ENCODE measurements at places on chromosomes 1 and 21.
A peak's percentile ranks its signal among the peaks of the same experiment; 100 is the strongest.

- no peak for DNase-seq
Observed at GRCh38 chr1:63892632-63893395, 119.0 kb downstream of the ROR1 start.

DNA sequence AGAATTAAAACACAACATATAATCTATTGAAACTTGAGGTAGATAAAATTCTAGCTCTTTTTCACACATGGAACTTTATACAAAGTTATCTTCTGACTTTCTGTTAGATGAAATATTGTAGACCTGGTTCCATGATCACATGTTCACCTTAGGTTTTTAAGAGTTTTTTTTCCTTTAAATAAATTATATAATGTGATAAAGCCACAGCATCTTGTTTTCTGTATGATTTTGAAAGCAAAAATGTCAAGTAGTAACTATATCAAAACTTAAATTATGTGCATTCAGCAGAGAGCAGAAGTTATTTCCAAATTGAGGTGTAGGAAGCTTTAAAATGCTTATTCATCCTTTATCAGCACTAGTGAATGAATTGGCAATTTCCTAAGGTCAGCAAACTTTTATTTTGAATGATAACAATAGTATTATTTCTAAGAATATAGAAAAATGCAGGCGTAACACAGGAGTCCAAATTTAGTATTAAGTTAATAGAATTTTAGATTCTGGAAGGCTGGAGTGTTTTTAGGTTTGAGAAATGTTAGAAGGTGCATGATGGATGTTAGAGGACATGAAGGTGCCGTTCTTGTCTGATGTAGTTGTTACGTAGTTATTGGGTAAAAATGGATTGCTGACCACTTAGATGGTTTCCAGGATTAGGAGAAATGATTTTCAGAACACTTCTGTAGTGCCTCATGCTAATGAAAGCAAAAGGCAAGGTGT, 17.5 kb downstream of the BACH1 start:
- no peak for DNase-seq

DNA sequence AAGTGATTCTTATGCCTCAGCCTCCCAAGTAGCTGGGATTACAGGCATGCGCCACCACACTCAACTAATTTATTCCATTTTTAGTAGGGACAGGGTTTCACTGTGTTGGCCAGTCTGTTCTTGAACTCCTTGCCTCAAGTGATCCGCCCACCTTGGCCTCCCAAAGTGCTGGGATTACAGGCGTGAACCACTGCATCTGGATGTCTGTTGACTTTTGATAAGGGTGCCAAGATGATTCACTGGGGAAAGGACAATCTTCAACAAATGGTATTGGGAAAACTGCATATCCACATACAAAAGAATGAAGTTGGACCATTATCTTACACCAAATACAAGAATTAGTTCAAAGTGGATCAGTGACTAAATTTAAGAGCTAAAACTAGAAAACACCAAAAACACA, 19.8 kb downstream of the RO60 start:
- DNase-seq = no peak

- no peak for DNase-seq
Observed at GRCh38 chr1:1038694-1039093, 18.8 kb downstream of the AGRN start.

- DNase-seq = no peak
Observed at GRCh38 chr21:29961291-29962027, 21.7 kb upstream of the GRIK1 start.

DNA sequence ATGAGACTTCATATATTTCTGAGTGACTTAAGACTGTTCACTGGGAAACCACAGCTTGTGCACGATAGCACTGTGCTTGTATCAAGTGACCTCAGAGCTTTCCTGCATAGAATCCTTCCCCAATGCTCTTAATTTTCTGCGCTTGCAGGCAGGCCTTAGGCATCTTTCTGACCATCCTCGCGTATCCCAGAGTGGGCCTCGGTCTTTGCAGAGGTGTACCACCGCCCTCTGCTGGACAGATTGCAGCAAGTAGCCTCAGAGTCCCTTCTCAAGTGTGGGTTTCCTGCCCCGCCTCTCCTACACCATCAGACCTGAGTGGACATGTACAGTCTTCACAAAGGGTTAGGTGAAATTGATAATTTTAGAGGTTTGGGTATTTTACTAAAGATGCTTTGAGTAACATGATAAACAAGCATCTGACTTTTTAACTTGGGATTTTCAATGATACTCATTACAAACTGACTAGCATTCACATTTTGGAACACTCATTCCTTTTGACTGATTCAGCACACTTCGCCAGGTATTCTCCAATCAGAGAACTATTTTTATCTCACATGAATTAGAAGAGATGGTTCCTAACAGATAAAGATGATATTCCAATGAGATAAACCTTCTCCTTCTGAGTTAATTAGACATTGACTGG, 246.5 kb upstream of the USP25 start:
- peak; percentile 52 for DNase-seq

GRCh38 chr21:36608041-36608896, 90.6 kb upstream of the SIM2 start:
- DNase-seq = no peak

DNA sequence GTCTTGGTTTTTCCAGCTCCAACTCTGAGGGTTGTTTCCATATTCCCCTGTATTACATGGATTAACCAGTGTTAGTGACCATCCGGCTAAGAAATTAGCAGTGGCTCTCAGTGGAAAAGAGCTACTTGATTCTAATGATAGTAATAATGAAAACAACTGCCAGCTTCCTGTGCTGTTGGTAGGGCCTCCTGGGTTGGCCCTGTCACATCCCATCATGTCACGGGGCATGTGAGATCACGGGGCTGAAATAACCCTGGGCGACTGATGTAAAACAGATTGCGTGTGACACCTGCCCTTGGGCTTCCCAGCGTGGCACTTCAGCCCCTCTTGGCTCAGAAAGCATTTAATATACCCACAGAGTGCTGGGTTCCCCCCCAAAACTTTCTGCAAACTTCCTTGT, 149.0 kb downstream of the ROR1 start:
- DNase-seq = no peak

DNA sequence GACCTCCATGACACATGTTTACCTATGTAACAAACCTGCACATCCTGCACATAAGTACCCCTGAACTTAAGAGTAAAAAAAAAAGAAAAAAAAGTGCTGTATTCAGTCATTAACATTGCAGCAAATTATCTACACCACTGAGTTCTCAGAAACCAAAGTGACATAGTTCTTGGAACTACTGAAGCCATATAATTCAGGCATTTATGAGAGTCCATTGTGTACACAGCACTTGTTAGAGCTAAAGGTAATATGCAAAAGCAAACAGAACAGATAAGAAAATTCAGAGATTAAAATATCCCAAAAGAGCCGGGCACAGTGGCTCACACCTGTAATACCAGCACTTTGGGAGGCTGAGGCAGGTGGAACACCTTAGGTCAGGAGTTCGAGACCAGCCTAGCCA, 38.0 kb downstream of the F5 start:
- no peak for DNase-seq

- no peak for DNase-seq
Observed at GRCh38 chr1:95982711-95983110, 738.9 kb upstream of the PTBP2 start.

- DNase-seq = no peak
Observed at GRCh38 chr1:183871142-183871541, 66.2 kb downstream of the RGL1 start.

DNA sequence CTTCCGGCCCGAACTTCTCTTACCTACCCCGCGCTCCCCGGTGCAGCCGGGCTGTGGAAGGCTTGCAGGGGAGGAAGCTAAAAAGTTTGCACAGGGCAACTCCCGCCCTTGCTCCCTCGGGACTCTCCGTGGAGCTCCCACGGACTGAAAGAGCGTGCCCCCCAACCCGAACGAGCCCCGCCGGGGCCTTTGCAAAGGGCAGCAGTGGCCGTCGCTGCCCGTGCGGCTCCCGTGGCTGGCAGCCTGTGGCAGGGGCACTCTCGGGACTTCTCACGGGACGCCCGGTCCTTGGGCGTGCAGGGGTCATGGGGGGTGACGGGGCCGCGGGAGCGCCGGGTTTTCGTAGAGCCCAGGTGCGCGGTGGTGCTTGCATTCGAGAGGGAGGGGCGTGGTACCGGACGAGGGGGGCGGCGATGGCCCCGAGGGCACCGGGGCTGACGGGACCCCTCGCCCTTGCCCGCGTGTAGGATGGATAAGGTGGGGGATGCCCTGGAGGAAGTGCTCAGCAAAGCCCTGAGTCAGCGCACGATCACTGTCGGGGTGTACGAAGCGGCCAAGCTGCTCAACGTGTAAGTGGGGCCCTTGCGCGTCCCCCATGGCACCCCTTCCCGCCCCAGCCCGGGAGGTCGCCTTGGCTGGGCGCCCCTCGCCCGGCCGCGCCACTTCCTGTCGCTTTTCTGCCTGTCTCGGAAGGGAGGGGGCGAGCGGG, 711 bp downstream of the GADD45A start:
- peak; percentile 59 for DNase-seq

GRCh38 chr1:64223329-64224151, 20.1 kb downstream of the UBE2U start:
- no peak for DNase-seq

DNA sequence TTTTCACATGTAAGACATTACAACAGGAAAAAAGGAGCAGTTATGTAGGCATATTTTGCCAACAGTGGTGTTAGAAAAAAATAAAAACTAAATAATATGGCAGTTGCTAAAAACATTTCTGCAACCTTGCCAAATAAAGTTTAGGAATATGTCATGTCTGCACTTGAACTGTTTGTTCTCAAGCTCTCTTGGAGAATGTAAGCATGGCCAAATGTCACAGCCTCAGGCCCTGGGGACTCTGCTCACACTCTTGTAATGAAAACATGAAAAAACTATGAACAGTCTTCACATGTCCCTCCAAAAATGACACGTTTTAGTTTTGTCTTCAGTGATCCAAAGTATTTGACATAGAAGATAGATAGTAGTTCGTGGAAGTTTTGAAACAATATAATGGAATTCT, 753.3 kb downstream of the LTN1 start:
- DNase-seq = no peak
